GM23248 (cell line): ENCODE measurements at places on chromosomes 12 and 14. TPM values are rescaled to one million over a fixed set of nuclear protein-coding genes. Genes with fewer than 3 reads are reported as not detected.

Gene DEPDC4
- total RNA-seq, result 0.13 TPM in 1 of 2 replicates, not detected in the other

Gene CAPRIN2
- total RNA-seq, result 24.7 and 33.0 TPM in 2 replicates

Gene RAD9B
- 0.13 and 0.97 TPM in 2 replicates for total RNA-seq

Gene GUCY2C
- total RNA-seq, result not detected in 2 replicates

Gene LRR1
- total RNA-seq, result 9.6 and 12.0 TPM in 2 replicates

Gene ZNF219
- 15.9 and 24.0 TPM in 2 replicates for total RNA-seq
